Keratinocyte (primary cell): ENCODE measurements at places on chromosomes 13 and 19.

DNA sequence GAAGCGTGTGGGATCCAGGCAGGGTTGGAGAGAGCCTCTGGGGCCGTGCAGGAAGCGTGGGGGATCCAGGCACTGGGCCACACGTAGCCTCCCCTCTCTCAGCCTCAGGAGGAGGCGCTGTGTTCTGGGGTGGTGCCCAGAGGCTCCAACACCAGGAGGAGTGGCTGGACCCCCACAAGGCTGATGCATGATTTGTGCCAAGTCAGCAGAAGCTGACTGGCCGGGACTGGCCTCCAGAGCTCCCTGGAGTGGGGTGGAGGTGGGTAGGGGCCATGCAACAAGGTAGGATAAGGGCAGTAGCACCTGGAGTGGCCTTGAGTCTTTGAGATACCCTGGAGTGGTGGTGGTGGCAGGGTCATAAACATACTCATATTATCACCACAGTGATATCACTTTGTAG, 75.3 kb downstream of the ERICH6B start:
- DNase-seq = no peak

- no peak for DNase-seq
These were observed 20.9 kb downstream of the C19orf44 start for GRCh38 chr19:16516923-16517610.

- DNase-seq = no peak
These were observed 4.4 kb upstream of the SIN3B start for GRCh38 chr19:16824658-16825311.

- DNase-seq = no peak
These were observed 175.5 kb upstream of the SERP2 start for GRCh38 chr13:44197791-44198770.

- no peak for DNase-seq
These were observed 186.8 kb upstream of the SOX1 start for GRCh38 chr13:111880185-111880584.

GRCh38 chr19:3283246-3283751, 58.8 kb downstream of the CELF5 start:
- no peak for DNase-seq

GRCh38 chr13:40143106-40143505, 487.6 kb downstream of the COG6 start:
- no peak for DNase-seq

GRCh38 chr19:41705393-41706174, 2.8 kb upstream of the CEACAM5 start:
- DNase-seq = no peak

DNA sequence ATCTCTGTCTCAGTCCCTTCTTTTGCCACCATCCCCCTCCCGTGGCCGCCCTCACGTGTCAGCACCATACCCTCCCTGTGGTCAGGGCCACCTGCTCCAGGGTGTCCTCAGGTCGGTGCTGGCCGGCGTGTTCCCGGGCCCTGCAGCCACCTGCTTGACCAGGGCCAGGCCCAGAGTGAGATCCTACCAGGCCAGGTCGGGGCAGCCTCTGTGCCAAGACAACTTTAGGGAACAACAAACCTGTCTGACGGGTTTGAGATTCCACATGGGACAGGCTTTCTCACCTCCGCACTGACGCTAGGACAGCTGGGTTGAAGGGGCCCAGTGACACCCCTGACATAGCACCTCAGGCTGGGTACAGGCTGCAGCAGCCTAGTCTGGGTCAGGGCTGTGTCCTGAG, 7.5 kb upstream of the SBNO2 start:
- DNase-seq = no peak

DNA sequence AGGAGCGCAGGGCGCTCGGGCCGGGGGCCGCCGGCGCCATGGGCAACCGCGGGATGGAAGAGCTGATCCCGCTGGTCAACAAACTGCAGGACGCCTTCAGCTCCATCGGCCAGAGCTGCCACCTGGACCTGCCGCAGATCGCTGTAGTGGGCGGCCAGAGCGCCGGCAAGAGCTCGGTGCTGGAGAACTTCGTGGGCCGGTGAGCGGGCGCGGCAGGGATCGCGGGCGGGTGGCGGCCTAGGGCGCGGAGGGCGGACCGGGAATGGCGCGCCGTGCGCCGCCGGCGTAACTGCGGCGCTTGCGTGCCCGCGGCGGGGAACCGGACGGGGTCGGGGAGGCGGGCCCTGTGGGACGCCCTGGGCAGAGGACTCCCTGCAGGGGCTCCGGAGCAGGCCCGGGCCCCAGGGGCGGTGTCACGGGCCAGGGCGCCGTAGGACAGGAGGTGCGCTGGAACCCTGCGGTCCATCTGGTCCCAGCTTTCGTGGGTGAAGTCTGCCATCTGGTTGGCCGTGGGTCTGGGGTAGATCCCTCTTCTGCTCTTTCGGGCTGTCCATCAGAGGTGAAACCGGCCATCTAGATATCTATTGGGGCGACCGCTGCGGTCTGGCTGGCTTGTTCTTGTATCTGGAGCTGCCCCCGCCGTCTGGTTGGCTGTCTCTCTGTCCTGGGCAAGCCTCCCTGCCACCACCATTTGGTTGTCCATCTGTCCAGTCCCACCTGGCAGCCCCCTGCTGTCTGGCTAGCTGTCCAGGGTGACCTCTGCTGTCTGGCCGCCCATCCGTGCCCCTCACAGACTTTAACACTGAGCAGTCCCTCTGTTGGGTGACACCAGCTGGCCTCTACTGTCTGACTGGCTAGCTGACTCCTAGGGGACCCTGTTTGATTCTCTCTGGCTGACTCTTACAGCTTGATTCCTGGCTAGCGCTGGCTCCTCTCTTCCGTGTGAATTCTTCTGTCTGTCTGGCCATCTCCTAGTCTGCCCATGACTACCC, 622 bp downstream of the DNM2 start:
- no peak for DNase-seq

DNA sequence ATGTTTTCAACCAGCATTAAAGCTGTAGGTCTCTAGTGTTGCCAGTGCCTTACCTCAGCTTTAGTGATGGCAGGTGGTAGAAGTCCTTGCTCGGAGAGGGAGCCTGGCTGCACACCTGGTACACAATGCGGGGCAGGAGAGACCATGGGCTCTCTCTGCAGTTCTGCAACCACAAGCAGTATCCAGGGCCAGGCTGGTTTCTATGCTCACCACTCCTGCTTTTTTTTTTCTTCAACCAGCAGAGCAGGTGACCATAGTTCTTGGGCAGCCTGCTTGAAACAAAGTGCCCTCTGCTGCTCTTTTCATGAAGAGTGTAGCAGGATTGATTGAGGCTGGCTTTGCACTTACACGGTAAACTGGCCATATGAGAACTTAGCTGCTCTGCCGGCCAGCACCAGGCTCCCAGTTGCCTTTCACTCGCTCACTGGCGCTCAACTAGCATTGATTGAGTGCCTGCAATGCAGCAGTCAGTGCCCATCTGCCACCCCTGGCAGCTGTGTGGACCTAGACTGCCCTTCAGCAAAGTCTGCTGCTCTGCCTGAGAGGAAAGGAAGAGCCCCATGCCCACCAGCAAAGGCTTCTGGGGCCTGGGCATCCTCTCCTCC, 4.4 kb upstream of the CHAMP1 start:
- DNase-seq = no peak

DNA sequence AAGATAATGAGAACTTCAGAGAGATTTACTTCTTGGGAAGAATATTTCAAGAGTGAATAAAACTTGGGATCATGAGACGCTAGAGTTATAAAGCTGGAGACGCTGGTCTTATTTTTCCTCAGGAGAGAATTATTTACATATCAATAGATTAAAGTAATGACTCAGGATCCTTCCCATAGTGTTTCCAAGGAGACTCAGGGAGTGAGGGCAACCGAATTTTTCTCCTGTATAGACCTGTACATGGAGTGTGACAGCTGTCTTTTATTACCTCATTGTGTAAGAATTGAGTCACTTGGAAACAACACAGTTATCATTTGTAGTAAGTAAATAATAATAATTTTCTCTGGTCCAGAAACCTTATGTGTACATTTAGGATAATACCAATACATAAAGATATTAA, 1905.5 kb downstream of the OLFM4 start:
- peak; percentile 25 for DNase-seq

- no peak for DNase-seq
These were observed 135.5 kb downstream of the ZAR1L start for GRCh38 chr13:32179708-32180107.

GRCh38 chr19:14528419-14529253, 758 bp upstream of the TECR start:
- no peak for DNase-seq

DNA sequence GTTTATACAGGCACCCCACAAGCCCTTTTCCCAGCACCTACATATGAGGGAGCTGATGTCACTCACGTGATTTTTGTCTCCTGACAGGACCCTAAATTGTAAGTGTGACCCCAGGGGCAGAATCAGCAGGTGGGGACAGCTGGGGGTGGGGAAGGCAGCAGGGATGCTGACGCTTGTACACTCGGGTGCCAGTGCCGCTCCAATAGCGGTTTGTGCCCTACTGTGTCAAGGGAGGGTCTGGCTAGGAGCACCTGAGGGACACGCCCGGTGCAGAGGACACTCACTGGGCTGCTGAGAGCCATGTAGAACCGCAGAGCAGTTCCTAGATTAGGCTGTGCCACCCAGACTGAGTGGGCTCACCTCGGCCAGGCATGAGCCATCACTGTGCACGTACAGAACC, 81.3 kb downstream of the SCGB2B2 start:
- DNase-seq = no peak

- DNase-seq = no peak
These were observed 81.1 kb downstream of the COL4A1 start for GRCh38 chr13:110225609-110226574.

GRCh38 chr19:10603084-10603872, 16.2 kb upstream of the AP1M2 start:
- no peak for DNase-seq

DNA sequence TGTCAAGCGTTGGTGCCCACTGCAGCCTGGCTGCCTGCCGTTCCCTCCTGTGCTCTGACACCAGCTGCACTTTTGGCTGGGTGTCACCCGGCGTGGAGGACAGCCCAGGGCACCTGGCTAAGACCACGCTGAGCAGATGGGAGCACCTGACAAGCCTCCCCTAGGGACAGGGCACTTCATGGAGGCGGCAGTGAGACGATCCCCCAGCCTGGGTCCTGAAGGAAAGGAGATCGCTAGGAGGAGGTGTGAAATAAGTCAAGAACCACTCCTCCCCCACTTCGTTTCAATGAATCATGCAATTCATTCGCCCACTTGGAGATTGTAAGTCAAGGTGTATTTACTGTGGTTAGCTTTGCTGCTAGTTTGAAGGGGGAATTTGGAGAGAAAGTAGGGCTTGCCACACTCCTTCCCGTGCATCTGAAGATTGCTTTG, 38.8 kb downstream of the VSTM2B start:
- no peak for DNase-seq

GRCh38 chr13:26485288-26485687, 72.2 kb upstream of the WASF3 start:
- DNase-seq = no peak

GRCh38 chr13:69955271-69955670, 152.4 kb upstream of the ATXN8OS start:
- no peak for DNase-seq

- DNase-seq = no peak
These were observed 50.6 kb downstream of the CELF5 start for GRCh38 chr19:3274942-3275582.

DNA sequence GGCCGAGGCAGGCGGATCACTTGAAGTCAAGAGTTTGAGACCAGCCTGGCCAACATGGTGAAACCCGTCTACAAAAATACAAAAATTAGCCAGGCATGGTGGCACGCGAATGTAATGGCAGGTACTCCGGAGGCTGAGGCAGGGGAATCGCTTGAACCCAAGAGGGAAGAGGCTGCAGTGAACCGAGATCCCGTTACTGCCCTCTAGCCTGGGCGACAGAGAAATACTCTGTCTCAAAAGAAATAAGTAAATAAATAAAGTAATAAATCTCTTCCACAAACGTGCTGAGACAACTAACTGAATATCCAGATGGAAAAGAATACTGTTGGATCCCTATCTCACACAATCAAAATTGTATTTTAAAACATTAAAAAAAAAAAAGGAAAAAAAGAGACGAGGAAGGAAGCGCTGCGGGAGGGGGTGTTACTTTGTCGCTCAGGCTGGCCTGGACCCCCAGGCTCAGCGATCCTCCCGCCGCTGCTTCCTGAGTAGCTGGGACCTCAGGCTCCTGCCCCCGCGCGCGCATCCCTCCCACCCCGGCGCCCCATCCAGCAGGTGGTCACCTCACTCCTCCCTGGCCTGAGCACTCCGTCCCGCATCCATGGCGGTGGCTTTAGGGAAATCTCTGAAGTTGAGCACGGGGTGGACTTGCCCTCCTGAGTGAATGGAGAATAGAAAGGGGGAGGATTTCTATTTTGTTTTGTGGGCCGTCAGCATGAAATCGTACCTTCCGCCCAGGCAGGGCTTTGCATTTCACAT, 628 bp upstream of the ZNF813 start:
- no peak for DNase-seq

- no peak for DNase-seq
These were observed 7.5 kb downstream of the SUGP2 start for GRCh38 chr19:19025861-19026260.

DNA sequence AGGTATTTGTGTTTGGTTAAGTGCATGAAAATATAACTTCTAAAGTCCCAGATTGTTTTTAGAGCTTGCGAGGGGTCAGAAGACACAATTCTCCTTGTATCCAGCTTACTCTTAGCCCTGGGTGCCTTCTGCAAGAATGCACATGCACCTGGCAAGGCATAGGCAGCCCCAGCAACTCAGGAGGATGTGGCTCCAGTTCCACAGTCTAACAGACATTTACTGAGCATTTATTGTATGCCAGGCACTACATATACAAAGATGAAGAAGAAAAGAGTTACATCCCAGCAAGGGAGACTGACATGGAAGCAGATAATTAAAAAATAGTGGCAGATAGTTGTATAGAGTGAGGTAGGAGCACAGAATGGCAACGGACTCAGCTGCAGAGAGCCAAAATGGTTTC, 101.1 kb upstream of the FRY start:
- no peak for DNase-seq

- no peak for DNase-seq
These were observed 139.4 kb downstream of the FREM2 start for GRCh38 chr13:38826182-38826813.

GRCh38 chr13:46846726-46847125, 49.8 kb upstream of the ESD start:
- no peak for DNase-seq

DNA sequence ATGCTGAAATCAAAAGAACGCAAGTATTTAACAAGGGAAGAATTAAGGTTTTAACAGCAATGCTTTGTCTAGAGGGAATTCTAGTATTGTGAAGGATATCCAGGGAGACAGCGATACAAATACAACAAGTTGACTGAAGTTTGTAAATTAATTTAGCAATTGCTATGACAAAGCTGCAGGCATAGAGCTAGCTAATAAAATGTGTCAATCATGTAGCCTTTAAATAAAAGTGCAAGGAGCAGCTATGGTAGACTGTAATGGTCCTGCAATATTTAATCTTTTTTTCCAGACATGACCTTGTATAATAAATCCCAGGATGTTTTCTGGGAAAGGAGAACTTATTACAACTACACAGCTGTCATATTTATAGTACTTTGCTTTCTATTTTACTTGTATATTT, 779.3 kb downstream of the SLITRK5 start:
- DNase-seq = no peak

DNA sequence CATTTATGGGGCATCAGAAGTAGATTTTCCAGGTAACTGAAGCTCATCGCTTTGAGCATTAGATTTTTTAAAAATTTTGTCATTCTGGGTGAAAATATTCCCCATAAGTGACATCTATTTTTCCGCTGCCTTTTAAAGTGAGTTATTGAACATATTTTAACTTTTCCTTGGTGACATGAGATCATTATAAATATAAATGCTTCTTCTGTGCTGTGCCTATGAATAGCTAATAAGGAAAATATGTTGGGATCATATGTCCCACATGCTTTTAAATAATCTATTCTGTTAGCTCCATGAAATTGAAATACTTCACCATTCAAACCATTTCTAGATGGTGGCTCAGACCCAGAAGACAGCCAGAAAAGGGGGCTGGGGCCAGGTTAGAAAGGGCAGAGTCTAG, 14.1 kb downstream of the ATP7B start:
- DNase-seq = no peak
